ENCODE measurements at places on chromosomes 2 and 18. TPM values are rescaled to one million over a fixed set of nuclear protein-coding genes. Genes with fewer than 3 reads are reported as not detected.

Gene TUBA3D
- not detected for total RNA-seq

Gene RAB12
- total RNA-seq: 40.1 TPM

Gene CPLX4
- total RNA-seq: not detected

Gene CYTIP
- total RNA-seq: 21.2 TPM

Gene UGT1A10
- not detected for total RNA-seq

Gene SLC38A11
- total RNA-seq: 0.85 TPM

Gene CD207
- 0.27 TPM for total RNA-seq

Gene CIB4
- total RNA-seq: not detected

Gene CRYGC
- total RNA-seq: not detected

Gene TMEM182
- total RNA-seq: 2.5 TPM

Gene MARCHF4
- total RNA-seq: not detected

Gene DSG1
- total RNA-seq: 1.1 TPM

Gene LYPD6
- total RNA-seq: 0.27 TPM

Gene SKA1
- total RNA-seq: not detected

Gene LIPG
- total RNA-seq: 2.8 TPM

Gene DPYSL5
- not detected for total RNA-seq

Gene EVX2
- total RNA-seq: not detected

Gene L3MBTL4
- 5.3 TPM for total RNA-seq

Gene CRYGD
- total RNA-seq: not detected

Gene AKAIN1
- not detected for total RNA-seq

Gene RAB6C
- total RNA-seq: 0.68 TPM

Gene POTEJ
- not detected for total RNA-seq

Gene NMUR1
- 0.21 TPM for total RNA-seq

Gene SCN7A
- total RNA-seq: 3.0 TPM

Gene CLEC4F
- total RNA-seq: 0.54 TPM

Gene GPBAR1
- total RNA-seq: 4.2 TPM

Gene FRZB
- total RNA-seq: 140 TPM

Gene BOLL
- total RNA-seq: not detected

Gene C2orf78
- not detected for total RNA-seq

Gene LRRC30
- not detected for total RNA-seq

Gene MRPL33
- 99.5 TPM for total RNA-seq

Gene MROH2A
- not detected for total RNA-seq

Gene LOXL3
- 16.6 TPM for total RNA-seq

Gene FAM117B
- 5.6 TPM for total RNA-seq

Gene TDRD15
- 0.42 TPM for total RNA-seq

Gene ABCA12
- total RNA-seq: 0.14 TPM

Gene UGT1A8
- not detected for total RNA-seq

Gene GPR17
- total RNA-seq: not detected

Gene ANKRD62
- total RNA-seq: not detected

Gene CFAP53
- total RNA-seq: 0.35 TPM

Gene PSMA8
- not detected for total RNA-seq

Gene TUBA4B
- total RNA-seq: not detected

Gene CCDC85A
- 4.2 TPM for total RNA-seq

Gene DPP10
- total RNA-seq: not detected

Gene TSPYL6
- total RNA-seq: not detected

Gene RANBP2
- total RNA-seq: 56.5 TPM

Gene RNF144A
- 3.4 TPM for total RNA-seq

Gene LINC00305
- not detected for total RNA-seq

Gene KIAA2012
- total RNA-seq: not detected

Gene VWA3B
- total RNA-seq: not detected

Gene FBXO48
- 0.56 TPM for total RNA-seq

Gene DRC1
- not detected for total RNA-seq

Gene ELOA2
- total RNA-seq: not detected

Gene ANKRD29
- 15.7 TPM for total RNA-seq

Gene MAP4K3
- total RNA-seq: 53.7 TPM

Gene TBR1
- total RNA-seq: not detected

Gene IL1R2
- total RNA-seq: 47.7 TPM
